NCI-H2029 treated with DMSO at 0.1 percent for 48 hours (cell line): ENCODE measurements at places on chromosomes 6 and 20.
A peak's percentile ranks its signal among the peaks of the same experiment; 100 is the strongest.

GRCh38 chr6:157314705-157315321 lies 8.5 kb downstream of the TMEM242 start:
- DNase-seq: no peak

DNA sequence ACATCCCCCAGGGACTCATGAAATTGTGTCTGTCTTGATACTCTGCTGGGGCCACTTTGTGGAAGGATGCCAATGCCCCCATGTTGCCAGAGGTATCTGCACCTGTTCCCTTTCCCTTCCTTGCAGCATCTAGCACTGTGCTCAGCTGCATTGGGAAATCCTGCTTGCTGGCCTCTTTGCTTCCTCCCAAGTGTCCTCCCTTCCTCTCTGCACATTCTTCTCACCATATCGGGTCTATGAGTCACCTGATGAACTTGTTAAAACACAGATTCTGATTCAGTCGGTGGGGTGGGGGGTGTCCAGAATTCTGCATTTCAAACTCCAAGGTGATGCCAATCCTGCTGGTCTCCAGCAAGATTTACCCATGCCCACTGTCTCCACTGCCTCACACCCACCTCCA lies 467.8 kb downstream of the PTPRT start:
- no peak for DNase-seq

DNA sequence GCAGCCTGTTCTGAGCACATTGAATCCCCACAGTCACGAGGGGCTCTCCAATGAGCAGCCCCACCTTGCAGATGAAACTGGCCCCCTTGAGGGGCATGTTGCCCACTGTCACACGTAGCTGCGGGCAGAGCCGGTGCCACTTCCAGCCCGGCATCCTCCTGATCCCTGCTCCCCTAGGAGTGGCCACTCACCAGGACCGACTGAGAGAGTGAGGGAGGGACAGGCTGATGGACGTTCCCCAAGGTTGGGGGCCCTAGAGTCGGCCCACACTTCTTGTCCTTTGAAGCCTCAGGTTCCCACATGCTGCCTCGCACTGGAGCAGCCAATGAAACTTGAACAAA lies 10.5 kb downstream of the ENTPD6 start:
- DNase-seq: no peak

DNA sequence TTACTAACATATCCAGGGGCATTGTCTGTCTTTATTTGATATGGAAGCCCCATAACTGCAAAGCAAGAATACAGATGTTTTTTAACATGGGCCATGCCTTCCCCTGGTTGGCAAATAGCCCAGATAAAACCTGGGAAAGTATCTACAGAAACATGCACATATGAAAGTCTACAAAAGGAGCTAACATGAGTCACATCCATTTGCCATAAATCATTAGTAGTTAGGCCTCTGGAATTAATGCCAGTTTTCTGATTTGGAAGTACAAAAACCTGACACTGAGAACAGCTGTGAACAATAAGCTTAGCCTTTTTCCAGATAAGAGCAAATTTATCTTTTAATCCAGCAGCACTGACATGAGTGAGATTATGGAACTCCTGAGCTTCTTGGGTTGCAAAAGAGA lies 418.0 kb upstream of the IMPG1 start:
- DNase-seq: no peak

DNA sequence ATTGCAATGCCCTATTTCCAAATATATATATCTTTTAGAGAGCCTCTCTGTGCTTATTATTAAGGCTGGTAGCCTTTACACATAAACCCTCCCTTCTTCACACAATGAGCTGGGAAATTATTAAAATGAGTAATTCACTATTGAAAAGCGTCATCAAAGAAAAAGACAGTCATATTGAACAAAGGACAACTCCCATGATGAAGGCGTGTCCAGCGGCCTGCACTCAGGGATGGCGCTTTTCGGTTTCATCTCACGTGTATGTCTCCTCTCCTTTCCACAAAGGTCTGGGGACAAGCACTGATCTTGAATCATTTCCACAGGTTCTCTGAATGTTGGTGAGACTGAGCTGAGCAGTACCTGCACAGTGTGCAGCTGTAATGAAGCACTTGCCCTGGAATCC lies 3.5 kb downstream of the SERPINB9 start:
- no peak for DNase-seq

DNA sequence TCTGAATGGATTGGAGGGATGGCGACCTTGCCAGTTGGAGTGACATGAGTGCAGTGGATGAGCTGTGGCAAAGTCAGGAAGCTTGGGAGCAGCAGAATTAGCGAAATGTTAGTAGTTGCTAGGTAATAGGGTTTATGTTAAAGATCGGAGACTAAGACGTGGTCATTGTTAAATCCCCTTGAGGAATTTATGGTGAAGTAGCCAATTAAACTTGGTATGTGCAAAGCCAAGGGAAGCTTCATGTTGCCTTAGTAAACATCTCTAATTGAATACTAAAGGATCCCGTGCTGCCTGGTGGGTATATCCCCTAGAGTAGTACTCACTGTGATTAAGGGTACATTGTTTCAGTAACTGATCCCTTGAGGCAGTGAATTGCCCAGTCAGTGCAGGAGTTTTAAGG lies 106.0 kb downstream of the PRIM2 start:
- no peak for DNase-seq

DNA sequence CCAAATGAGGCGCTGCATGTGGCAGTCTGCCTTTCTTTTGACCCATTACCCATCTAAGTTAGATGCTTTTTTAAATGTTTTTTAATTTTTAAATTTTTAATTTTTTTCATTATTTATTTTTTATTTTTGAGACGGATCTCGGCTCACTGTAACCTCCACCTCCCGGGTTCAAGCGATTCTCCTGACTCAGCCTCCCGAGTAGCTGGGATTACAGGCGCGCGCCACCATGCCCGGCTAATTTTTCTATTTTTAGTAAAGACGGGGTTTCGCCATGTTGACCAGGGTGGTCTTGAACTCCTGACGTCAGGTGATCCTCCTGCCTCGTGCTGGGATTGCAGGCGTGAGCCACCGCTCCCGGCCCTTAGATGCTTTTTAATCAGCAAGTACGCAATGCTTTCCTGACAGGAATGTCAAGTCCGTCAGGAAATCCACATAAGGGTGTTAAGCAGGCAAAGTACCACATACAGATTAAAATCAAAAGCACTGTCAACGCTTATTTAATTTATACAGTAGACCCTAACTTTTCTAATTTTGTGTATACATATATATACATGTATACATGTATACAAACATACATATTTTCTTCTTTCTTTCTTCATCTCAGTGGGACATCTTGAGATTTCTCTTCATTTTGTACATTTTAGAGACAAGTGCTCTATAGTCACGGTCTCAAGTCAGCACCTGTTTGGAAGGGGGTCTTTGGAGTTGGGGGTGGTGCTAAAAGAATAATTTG lies 995 bp upstream of the GSTA4 start:
- DNase-seq: peak; percentile 17

- DNase-seq: no peak
Observed at GRCh38 chr6:116371918-116372209, 1.1 kb downstream of the DSE start.

GRCh38 chr20:36349384-36350170 lies 43.4 kb downstream of the DLGAP4 start:
- no peak for DNase-seq

DNA sequence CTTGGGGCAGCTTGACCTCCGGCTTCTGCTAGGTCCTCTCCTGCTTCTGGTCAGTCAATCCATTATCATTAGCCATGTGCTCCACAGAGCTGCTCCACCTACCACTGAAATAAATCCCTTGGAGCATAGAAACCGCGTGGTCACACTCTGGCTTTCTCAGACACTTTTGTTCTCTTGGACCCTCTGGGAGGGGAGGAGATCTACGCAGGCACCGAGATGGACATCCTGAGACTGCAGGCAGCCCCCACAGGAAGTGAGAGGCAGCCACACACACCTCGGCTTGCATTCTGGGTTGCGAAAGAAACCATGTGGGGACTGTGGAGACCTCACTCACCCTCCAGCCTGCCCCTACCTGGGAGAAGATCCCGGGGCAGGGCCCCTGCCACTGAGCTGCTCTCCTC lies 79.5 kb downstream of the FYN start:
- no peak for DNase-seq

DNA sequence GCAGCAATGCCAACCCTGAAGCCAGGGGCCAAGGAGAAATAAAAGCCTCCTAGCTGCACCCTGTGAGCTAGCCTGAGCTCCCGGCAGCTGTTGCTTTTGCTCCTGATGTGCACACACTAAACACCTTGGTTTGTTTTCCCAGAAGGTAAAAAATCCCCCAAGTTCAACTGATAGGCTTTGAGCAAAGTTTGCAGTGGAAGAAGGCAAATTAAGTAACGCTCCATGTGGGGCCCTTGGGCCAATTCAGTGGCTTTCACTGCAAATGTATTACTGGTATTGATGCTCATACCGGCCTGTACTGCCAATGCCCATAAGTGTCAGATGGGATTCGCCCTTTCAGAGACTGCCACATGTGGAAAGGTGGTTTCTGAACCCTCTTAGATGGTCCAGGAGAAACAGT lies 9.4 kb upstream of the IDH3B start:
- DNase-seq: no peak

DNA sequence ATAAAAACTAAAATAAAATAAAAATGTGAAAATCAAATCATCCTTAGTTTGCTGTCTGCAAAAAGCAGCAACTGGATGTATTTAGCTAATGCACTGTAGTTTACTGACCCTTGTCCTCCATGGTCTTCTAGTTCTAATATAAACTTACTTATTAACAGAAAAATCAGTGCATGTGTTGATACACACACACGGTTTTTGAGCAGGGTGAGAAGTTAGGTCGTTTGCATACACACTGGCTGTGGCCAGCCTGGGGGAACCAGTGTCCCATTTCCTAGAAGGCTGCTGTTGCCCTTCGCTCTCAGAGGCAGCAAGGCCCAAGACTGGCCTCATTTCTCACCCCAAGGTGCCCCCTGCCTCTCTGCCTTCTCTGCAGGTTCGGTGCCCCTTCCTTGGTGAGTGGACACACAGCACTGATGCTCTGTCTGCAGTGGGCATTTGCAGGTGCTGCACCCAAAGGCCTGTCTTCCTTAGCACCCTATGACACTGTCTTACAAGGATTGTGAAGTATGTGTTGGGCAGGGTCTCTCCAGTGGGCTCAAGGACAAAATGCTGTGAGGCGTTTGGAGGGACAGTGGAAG lies 168.5 kb downstream of the SCP2D1 start:
- no peak for DNase-seq

DNA sequence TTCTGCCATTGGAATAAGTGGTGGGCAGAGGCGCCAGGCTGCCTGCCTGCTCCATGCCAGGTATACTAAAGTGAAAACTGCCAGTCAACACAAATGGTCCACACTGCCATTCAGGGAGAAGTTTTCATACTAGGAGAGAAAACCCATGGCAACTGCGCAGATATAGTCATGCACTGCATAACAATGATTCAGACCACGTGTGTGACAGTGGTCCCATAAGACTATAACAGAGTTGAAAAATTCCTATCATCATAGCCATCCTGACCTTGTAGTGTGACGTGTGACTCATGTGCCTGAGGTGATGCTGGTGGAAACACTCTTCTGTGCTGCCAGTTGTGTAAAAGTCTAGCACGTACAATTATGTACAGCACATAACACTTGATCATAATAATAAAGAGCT lies 25.1 kb downstream of the ZC3H12D start:
- no peak for DNase-seq

DNA sequence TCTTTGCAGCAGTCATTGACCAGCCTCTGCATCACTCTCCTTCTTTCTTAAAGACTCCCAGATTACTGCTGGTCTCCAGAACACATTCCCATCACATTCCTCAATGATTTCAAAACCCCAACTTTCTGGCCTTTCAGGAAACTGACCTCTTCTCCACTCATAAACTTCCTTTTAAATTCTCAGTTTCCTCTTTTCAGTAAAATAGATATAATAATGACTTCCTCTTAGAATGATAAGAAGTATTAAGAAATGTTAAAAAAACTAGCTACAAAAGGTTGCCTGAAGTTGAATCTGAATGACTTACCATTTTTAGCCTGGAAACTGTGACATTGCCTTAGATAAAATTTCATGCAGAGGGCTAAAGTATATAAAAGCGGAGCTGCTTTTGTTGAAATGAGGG lies 239.3 kb downstream of the OGFRL1 start:
- no peak for DNase-seq

- no peak for DNase-seq
Observed at GRCh38 chr6:160069050-160069454, 52.6 kb upstream of the SLC22A1 start.

- DNase-seq: no peak
Observed at GRCh38 chr6:147811913-147812629, 303.6 kb downstream of the SAMD5 start.

- DNase-seq: no peak
Observed at GRCh38 chr6:2109796-2110195, 135.6 kb downstream of the GMDS start.

- no peak for DNase-seq
Observed at GRCh38 chr6:93786474-93787330, 367.3 kb upstream of the EPHA7 start.

- no peak for DNase-seq
Observed at GRCh38 chr6:81075974-81076373, 676.5 kb downstream of the TENT5A start.

DNA sequence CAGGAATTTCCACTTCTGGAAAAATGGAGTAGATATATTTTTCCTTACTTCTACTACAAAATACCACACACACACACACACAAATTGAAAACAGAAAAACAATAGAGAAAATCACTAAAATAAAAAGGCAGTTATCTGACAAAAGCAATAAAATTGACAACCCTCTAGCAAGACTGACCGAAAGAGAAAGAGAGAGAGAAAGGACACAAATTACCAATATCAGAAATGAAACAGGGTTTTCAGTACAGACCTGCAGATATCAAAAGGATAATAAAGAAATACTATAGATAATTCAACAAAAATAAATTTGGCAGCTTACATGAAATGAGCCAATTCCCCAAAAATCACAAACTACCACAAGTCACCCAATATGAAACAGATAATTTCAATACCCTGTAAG lies 104.7 kb downstream of the OPRM1 start:
- DNase-seq: no peak

GRCh38 chr6:169024047-169024660 lies 229.5 kb downstream of the THBS2 start:
- no peak for DNase-seq

DNA sequence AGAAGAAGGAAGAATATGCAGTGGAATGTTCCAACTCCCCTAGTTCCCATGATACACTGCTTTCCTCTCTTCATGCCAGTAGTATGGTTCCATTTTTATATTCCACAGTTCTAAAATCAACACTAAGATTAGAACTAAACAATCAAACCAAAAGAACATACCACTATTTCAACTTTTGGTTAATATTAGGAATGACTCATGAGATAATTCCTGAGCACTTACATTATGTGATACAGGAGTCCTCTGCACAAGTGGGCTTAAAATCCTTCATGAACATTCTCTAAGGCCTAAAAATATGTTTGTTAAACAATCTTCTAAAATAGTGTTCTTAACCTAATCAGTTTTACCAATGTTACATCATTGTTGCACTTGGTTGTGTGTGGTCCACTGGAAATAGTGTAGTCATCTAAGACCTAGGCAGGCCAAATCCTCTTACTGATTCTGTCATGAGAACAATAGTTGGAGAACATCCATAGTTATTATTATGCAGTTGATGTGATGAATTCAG lies 30.3 kb upstream of the RCAN2 start:
- no peak for DNase-seq
